ENCODE measurements at places on chromosomes 5 and 9.
A peak's percentile ranks its signal among the peaks of the same experiment; 100 is the strongest.

DNA sequence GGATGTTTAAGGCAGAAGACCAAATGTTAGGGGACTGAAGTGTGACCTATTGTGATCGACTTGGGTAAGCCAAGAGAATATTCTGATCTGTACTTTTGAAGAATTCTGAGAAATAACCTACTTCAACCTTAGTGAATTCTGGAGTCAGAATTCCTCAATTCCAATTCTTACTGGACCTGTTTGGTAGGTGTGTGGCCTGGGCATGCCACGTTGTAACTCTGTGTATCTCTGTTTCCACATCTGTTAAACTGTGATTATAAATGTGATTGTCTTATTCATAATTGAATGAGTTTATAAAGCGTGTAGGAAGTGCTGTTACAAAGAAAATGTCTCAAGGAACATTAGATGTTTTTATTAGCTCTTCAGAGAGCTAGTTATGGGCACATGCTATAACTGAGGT lies 64.5 kb downstream of the TUSC1 start:
- DNase-seq: no peak

DNA sequence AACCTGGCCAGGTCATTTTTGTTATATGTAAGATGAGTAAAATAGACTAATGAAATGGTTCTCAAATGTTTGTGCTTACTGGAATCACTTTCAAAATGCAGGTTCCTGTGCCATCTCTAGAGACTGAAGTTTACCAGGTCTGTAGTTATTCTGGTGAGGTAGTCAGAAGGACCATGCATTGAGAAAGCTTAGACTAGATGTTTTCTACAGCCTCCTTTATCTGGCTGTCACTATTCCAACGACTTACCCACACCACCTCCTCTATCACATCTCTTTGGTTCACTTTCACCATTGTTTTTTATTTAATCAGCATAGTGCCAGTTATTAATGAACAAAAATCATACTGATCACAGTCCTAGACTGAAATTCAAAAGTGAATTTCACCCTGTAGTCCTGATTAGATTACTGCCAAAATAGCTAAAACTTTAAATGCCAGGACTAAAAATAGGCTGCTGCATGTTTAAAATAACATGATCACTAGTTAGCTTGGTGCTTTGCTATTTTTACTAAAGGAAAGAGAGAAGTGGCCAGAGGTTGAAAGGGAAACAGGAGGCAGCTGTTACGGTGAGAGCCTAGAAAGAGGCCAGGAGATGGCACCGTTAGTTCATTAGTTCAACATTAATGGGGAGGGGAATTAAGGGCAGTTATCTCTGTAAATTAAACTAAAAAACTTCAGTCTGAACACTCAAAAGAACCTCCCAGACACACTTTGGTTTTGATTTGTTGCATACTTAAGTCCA lies 13.9 kb upstream of the FNIP1 start:
- no peak for DNase-seq

DNA sequence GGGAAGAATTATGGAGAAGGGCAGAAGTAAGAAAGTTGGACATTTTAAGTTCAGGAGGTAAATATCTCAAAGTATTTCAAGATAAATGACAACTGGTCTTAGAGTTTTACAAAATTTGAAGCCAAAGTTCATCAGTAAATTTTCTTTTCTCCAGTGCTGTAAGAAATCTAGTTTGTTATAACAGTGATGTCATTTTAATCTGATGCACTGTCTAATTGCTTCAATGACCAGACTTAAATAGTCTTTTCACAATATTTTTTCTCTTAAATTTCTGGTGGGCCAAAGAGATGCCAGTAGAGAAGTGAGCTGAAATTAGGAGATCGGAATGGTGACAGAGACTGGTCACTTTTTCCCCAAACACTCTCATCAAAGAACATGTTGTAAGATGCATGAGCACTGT lies 156.5 kb upstream of the TMEM161B start:
- DNase-seq: no peak

GRCh38 chr5:96146675-96147074 lies 185.0 kb upstream of the ELL2 start:
- no peak for DNase-seq

DNA sequence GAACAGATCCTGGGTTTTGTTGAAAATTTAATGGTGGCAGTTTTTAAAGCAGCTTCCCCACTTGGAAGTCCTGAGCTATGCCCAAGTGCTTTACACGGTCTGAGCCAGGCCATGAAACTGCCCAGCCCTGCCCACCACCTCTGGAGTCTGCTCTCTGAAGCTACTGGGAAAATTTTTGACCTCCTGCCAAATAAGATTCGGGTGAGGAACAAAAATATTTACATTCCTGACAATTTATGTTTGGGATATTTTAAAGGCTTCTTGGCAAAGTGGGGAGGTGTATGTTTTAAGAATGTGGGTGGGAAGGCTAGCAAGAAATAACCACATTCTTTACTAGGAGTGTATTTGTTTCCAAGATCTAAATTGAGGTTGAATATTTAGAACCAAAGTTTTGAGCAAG lies 50.0 kb downstream of the HACD4 start:
- DNase-seq: no peak

DNA sequence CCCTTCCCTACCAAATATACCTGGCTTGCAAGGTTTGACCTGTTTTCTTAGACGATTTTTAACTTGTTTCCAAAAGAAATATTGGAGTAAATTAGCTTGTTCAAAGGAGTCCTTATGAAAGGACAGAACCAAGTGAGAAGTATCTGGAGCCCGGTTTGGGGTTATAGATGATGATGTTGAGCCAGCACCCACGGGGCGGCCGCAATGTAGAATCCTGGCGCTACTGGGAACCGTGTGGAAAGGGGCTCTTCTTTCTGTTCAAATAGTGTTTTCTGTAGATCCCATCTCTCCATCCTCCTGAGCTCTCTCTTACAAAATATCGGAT lies 517 bp upstream of the EXOSC2 start:
- no peak for DNase-seq

DNA sequence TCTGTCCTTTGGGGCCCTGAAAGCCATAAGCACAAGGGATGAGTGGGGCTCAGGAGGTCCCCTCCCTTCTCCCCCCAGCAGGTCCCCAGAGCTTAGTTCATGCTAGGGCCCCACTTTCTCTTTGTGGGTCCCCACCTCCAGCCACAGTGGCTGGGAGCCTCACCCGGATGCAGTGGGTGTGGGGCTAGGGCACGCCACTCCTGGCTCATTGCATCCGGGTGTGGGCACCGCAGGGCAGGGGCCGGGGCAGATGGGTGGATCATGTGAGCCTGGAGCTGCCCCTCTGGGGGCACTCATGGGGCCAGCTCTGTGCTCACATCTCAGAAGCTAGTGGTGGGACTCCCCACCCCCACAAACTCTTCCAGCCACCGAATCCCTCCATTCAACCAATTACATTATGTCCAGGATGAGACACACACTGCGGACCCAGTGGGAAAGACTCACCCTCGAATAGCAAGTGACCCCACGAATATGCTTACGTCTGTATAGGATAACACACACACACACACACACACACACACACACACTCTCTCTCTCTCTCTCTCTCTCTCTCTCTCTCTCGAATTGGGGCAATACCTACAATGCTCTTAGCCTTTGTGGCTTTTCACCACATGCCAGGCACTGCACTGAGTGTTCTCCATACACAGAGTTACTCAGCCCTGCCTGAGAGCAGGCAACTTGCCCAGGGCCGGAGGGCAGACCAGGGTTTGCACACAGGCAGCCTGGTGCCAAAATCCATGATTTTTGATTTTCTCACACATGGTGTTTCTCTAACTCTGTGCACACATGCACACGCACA lies 16.8 kb upstream of the PHYKPL start:
- DNase-seq: no peak

GRCh38 chr5:132007399-132008162 lies 3.9 kb downstream of the ACSL6 start:
- DNase-seq: peak; percentile 71

- DNase-seq: no peak
Observed at GRCh38 chr5:17339841-17340240, 122.4 kb downstream of the BASP1 start.

- no peak for DNase-seq
Observed at GRCh38 chr9:114690308-114690707, 8.3 kb upstream of the TEX48 start.

DNA sequence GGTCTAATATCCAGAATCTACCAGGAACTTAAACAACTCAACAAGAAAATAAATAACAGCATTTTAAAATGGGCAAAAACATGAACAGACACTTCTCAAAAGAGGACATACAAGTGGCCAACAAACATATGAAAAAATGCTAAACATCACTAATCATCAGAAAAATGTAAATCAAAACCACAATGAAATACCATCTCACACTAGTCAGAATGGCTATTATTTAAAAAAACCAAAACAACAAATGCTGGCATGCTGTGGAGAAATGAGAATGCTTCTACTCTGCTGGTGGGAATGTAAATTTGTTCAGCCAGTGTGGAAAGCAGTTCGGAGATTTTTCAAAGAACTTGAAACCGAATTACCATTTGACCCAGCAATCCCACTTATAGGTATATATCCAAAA lies 63.1 kb downstream of the ADAMTS6 start:
- DNase-seq: no peak

GRCh38 chr5:75654693-75655295 lies 43.5 kb downstream of the ANKDD1B start:
- no peak for DNase-seq

GRCh38 chr5:9533096-9533495 lies 12.8 kb downstream of the SEMA5A start:
- DNase-seq: no peak

DNA sequence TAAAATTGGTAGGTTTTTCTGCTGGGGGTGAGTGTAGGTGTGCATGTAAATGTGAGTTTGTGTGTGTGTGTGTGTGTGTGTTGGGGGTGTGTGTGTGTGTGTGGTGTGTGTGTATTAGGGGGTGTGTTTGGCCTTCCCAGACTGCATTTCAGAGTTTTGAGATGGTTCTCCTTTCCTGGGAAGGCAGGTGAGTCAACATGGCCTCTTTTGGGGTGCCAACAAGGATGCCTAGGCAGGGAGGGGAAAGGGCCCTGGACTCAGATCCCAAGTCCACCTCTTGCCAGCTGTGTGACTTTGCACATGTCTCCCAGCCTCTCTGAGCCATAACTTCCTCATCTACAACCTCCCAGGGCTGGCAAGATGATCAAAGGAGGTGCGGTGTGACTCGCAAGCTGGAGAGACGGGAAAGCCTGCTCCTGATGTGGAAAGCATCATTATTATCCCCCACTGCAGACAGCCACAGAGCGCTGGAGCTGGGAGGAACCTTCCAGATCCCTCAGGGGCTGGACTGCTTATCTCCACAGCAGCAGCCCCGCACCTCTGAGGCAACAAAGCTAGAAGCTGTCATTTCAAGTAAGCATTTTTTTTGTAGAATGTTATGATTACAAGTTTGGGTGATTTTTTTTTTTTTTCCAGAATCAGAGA lies 63.5 kb upstream of the TBC1D2 start:
- DNase-seq: no peak

DNA sequence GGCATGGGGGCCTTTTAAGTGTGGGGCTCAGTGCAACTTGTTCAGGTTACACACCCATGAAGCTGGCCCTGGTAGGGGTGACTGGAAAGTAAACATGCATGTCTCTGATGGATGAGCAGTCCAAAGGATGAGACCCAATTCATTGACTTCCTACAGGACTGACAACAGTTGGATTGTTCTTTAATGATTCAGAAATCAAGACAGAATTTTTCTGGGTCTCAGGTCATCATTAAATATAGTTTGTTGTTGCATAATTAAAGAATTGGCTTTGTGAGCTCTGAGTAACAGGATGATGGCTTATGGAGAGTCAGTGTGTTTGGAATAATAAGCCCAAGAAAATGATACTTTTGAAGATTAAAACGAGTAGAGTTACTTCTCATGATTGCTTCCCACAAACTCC lies 604.2 kb upstream of the CLINT1 start:
- no peak for DNase-seq

- DNase-seq: no peak
Observed at GRCh38 chr9:87853876-87854579, 28.6 kb upstream of the SPATA31E1 start.

DNA sequence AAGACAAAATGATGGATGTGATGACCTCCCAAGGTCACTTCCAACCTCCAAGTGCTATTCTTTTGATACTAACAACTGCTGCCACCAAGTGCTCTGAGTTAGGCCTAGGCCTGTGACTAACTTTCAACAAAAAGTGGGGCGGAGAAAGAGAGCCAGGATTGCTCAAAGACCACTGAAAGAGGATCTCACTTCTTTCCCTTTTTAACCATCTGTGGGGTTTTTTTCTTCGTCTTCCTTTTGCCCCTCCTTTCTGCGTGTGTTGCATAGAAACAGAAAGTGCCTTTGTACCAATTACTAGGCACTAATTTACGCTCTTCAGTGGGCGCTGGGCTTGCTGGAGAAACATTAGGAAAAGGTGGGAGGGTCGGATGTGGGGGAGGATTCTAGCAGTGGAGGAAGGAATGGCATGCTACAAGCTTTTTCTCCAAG lies 8.0 kb downstream of the KLF9 start:
- no peak for DNase-seq

GRCh38 chr9:21322911-21323461 lies 12.2 kb downstream of the KLHL9 start:
- DNase-seq: no peak

DNA sequence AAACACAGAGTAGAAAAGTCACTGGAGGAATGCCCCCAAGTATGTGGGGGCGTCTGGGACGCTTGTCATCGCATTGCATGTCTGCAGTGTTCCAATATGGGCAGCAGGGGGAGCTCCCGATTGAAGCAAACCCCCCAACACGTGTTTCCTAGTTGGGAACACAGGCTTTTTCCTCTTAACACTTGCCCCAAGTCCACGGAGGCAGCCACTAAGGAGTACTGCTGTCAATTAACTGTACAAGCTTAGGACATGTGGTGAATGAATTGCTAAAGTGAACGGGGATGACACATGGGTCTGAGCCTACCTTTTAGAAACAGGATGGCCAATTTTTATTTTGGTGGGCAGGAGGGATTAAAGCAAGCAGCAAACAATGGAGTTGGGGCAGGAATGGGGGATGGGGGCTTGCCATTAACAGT lies 2.2 kb downstream of the GABRB2 start:
- no peak for DNase-seq

GRCh38 chr5:3594510-3595005 lies 1.1 kb upstream of the IRX1 start:
- DNase-seq: no peak

GRCh38 chr9:137184881-137185660 lies 3.3 kb downstream of the ANAPC2 start:
- DNase-seq: no peak

DNA sequence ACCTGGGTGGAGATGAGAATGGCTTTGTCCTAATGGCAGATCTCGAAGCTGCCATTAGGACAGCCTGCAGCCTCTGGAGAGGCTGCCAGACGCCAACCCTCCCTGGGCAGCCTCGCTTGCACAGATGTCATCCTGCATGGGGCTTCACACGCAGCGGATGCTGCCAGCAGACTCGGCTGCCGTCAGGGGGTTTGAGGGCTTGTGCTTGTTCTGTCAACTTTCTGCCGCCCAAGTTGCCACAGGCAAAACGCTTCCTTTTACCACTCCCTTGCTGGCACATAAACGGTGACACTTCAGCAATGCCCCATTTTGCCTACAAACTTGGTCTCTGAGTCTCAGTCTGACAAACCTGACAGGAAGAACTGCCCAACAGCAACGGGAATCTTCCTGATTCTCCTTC lies 24.7 kb downstream of the DAP start:
- DNase-seq: no peak

- no peak for DNase-seq
Observed at GRCh38 chr5:122458278-122458872, 146.3 kb downstream of the SNCAIP start.

- DNase-seq: no peak
Observed at GRCh38 chr5:157161996-157162395, 4.1 kb downstream of the GARIN3 start.

- no peak for DNase-seq
Observed at GRCh38 chr5:123808461-123809380, 296.7 kb downstream of the CSNK1G3 start.
